ENCODE measurements at places on chromosomes 13 and 19.

DNA sequence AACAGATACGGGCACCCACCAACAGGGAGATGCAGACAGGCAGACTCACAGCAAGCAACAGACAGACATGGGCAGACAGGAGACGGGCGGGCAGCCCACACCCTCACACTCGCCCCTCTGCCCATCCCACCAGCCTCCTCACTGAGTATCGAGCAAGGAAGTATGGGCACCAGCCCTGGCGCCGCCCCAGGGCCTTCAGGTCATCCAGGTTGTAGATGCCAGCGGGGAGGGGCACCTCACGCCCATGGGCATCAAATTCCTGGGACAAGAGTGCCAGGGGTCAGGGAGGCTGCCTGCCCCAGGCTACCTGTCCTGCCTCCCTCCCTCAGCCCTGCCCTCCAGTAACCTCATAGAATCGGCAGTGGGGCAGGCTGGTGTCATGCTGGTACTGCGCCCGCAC, 5.7 kb downstream of the ERCC2 start:
- DNase-seq, result no peak

- peak; percentile 81 for DNase-seq
Measured at GRCh38 chr19:51904331-51905165, at the start of gene ZNF649. ZNF649 (minus strand) TSS chr19:51905017; CDS start chr19:51900107, 4,910 bp downstream.

- DNase-seq, result peak; percentile 94
Measured at GRCh38 chr13:79451500-79451962, 29.4 kb upstream of the NDFIP2 start.

DNA sequence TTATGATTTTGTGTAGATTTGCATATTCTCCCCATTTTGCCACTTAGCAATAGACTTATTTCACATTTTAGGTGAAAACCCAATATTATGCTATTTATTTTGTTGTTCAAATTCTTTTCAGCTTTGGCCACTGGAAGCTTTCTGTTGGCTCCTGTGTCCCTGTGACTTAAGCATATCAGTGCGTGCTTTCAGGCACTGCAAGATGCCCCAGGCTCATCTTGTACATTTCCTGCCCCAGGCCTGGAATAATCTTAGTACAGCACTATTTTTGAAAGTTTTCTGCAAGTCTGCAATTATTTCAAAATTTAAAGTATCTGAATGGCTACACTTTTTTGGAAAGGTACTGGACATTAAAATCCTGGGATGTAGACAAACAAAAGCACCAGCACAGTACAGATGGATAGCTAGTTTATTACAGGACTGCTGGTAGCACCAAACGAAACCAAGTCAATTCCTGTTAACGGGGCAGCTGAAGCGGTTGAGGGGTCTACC, 3.5 kb upstream of the CCNP start:
- no peak for DNase-seq

GRCh38 chr13:100751826-100752225, 77.2 kb upstream of the TMTC4 start:
- no peak for DNase-seq

GRCh38 chr13:44448373-44448772, 74.7 kb downstream of the SERP2 start:
- DNase-seq, result no peak

GRCh38 chr13:84962849-84963248, 836.4 kb downstream of the SLITRK6 start:
- DNase-seq, result no peak

- DNase-seq, result no peak
Measured at GRCh38 chr13:79780240-79780639, 299.3 kb downstream of the NDFIP2 start.

DNA sequence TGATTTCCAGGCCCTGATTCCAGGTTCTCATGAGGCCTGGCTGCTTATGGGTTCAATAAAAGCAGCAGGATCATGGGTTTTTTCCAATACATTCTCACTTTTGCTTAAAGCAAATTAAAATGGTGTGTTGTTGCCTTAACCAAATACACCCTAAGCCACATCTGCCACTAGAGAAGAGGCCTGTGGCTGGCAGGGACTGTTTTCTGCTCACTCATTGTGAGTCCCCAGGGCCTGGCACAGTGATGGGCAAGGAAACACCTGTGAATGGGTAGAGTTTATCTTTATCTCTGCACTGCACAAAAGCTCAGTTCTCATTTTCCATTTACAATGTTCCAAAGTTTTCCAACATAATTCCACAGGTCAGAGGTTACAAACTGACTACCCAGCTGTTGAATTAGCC, 726.0 kb downstream of the UQCRFS1 start:
- no peak for DNase-seq

- no peak for DNase-seq
Measured at GRCh38 chr13:46667687-46668281, 114.8 kb downstream of the LRCH1 start.

DNA sequence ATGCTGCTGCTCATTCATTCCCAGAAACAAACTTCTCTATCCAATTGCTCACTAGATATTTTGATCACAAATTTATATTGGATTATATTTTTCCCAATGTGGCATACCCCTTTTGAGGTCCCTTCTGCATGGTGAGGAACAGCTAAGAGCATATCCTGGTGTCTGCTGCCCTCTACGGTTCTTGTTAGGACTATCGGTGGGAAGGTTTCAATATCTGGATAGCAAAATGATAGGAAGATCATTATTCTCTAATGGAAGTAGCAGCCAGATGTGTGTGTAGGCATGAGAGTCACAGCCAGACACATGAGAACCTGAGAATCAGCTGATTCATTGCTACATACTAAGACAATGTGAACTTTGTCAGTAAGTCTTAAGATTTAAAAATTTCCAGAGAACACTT, 1422.4 kb upstream of the MIR17HG start:
- no peak for DNase-seq

GRCh38 chr13:99155821-99156220, 44.8 kb upstream of the UBAC2 start:
- no peak for DNase-seq

- DNase-seq, result no peak
Measured at GRCh38 chr13:94413598-94413944, 65.9 kb downstream of the DCT start.

DNA sequence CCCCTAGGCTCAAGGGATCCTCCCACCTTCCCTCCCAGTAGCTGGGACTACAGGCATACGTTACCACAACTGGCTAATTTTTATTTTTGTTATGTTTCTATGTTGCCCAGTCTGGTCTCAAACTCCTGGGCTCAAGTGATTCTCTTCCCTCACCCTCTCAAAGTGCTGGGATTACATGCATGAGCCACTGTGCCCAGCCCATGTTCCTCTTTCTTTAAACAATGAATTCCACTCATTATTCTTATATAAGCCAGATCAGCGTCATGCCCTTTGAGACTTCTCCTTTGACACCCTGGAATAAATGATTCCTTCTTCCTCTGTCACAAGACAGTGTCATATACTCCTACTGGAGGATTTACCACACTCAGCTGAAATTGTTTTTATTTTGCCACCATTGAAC, 519.9 kb upstream of the SPRY2 start:
- no peak for DNase-seq

DNA sequence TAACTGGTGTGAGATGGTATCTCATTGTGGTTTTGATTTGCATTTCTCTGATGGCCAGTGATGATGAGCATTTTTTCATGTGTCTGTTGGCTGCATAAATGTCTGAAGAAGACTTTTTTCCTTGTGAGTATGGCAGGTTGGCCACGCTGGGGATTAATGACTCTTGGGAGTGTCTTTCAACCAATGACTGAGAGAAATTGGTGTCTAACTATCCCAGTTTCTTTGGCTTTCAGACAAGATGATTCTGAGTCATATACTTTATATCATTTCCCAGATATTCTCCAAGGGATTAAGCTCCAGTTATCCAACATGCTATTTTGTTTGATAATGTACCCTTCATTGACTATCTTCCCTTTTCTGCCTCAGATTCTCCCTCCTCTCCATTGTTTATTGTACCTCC, 35.5 kb upstream of the CSNK1A1L start:
- no peak for DNase-seq

GRCh38 chr13:32726374-32727037, 140.3 kb downstream of the PDS5B start:
- no peak for DNase-seq

DNA sequence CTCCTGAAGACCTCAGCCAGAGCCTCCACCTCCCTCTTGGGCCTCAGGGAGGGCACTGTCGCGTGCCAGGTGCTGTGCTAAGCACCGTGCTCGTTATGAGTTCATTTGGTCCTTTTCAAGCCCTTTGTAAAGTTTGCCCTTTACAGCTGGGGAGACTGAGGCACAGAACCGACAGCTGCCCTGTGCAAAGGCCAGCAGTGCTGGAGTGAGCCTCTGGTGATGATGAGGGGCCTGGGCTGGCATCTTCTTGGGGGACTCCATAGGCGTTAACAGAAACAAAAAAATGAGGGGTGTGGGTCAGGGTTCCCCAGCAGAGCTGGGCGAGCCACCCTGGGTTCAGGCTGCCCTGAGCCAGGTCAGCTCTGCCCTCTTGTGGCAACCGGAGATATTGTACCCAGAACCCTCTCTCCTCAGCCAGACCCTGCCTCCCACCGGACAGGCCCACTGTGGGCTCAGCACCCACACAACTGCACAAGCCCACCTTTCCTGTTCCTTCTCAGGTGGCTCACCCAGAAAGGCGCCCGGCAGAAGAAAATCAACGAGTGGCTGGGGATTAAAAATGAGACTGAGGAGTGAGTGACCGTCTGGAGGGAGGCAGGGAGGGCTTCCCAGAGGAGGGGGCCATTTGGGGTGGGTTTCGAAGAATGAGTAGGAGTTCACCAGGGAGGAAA, 5.5 kb upstream of the IFI30 start:
- DNase-seq, result peak; percentile 65

GRCh38 chr13:66424422-66424821, 805.7 kb downstream of the PCDH9 start:
- DNase-seq, result no peak

- no peak for DNase-seq
Measured at GRCh38 chr19:1402411-1403070, 1.2 kb upstream of the GAMT start.

GRCh38 chr13:28526876-28527275, 31.9 kb upstream of the FLT1 start:
- DNase-seq, result no peak
